Neural progenitor cell (in vitro differentiated cells): ENCODE measurements at places on chromosomes 6 and 20.

DNA sequence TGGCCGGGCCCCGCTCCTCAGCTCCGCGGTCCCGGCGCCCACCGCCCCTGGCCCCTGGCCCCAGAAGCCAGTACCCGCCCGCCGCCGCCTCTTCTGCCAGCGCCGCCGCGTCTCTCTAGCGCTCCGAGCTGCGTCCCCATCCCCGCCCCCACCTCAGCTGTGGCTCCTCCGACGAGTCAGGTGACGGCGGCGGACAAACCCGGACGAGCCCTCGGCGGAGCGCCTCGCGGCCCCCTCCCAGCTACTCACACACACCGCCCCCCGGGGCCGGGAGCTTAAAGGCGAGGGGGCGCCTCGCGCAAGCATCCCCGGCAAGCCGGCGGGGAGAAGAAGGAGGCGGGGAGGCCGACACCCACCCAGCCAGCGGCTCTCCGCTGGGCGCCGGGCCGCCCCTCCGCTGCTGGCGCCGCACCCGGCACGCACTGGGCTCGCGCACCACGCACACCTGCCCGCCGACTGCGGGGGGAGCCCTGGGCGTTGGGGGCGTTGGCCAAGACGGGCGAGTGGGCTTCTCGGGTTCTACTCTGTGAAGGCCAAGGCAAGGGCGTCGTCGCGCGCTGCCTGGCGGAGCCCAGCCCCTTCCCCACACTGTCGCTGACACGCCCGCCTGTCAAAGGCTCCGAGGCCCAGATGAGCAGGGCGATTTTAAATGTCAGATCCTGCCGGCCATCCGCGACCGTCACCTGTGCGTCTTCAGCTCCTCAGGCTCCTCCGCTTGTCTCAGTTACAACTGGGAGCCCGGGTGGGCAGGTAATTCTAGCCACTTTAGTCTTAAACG lies at the start of gene SNAP91:
Gene SNAP91 (minus strand): TSS at position 132 of the 778 bp plus-strand sequence. CDS start 1,174 bp downstream, outside the sequence.
- peak; percentile 88 for DNase-seq

DNA sequence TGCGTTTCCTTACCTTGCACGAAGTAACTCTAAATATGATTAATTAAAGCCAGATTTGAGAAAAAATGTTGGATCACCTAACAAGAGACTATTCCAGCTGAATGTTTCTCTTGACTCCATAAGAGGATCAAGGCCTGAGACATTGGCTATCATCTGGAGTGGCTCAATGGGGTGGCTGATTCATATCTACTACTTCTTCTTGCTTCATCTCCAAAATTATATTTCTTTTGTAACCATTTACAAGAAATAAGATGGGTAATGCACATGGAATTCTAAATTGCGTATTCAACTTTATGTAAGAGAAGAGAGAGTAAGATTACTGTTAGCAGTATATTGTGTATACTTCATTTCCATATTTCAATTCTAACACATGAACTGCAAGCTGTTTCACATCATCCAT lies 819.0 kb upstream of the EYS start:
- no peak for DNase-seq

DNA sequence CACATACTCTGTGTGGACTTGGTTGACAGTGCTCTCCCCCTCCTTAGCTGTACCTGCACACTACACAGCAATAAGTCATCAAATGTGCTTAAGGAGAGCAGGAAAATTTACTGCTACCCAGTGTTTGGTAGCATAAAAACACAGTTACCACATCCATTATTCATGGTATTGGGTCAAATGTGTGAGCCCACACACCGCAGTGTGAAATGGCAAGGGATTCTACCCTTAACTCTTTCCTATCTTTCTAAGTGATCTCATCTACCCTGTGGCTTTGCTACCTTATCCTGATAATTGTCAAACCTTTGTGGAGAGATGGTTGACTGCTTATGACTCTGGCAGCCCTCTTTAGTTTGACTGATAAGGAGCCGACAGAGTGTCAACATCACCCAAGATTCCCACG lies 47.6 kb downstream of the STX11 start:
- no peak for DNase-seq

DNA sequence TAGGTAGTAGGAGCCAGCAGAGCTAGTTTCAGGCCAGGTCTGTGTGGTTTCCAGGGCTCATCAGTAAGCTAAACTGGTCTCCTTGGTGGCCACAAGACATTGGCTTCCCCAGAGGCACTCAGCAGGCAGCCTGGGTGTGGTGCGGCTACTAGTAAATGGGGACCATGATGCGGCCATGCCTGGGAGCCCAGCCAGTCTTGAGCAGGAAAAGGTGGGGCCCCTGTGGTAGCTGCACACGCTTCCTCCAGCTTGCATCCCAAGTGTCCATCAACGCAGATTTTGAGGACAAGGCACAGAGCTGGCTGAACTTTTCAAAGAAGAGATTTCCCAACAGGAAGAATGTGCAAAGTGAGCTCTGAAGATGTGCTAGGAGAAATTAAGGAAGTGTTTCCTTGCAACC lies 107.4 kb upstream of the NAA20 start:
- no peak for DNase-seq

DNA sequence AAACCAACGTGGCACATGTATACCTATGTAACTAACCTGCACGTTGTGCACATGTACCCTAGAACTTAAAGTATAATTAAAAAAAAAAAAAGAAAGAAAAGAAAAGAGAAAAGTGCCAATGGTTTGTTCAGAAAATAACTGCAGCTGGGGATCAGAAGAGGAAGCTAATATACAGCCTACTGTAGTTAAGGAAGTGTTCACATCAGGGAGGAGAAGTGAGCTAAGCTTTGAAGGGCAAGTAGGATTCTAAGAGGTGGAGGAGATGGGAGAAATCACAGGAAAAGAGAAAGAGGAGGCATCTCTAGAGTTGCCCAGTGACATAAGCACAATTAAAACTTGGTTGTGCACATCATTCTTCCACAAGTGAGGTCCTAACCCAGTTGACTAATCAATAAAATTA lies 214.4 kb upstream of the DTNBP1 start:
- no peak for DNase-seq

DNA sequence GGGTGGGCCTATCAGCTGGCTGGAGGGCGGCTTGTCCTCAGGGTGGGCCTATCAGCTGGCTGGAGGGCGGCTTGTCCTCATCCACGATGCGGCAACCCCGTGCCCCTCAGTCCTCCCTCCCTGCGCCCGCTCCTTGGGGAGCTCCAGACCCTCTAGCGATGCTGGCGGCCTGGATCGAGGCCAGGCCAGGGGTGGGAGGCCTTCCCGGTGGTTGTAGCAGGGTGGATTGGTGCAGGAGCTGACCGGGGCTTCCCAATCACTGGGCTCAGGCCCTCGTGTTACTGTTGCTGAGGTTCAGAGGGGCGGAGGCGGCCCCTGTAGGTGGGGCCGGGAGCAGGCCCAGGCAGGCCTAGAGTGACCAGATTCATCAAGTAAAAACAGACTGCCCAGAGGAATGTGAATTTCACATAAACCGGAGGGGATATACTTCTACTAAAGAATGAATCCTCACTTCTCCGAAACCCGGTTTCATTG lies 8.8 kb downstream of the SLC17A9 start:
- DNase-seq, result peak; percentile 48

DNA sequence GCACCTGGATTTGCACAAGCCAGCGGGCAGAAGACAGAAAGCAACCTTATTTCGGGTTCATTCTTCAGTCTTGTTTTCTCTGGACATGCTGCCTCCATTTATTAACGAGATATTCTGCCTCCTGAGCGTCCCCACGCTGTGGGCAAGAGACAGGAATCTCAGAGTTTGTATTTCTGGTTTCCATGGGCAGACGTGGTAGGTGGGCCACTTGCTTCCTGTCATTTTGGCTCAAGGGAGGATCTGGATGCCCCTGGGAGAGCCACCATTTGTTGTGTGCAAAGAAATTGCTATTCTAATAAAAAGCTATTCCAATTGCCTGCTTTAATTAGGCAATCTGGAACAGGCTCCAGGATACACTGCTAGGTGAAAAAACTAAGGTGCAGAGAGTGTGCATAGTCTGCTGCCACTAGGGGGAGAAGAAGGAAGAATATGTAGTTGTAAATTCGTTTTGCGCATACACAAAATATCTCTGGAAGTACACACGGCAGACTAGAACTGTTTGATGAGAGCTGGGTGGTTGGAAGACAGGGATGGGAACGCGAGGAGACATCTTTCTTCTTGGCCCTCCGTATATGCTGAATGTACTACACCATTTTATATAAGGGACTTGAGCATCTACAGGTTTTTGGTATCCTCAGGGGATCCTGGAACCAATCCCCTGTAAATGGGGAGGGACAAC lies 30.1 kb upstream of the SLC16A10 start:
- DNase-seq, result peak; percentile 51

GRCh38 chr6:63063631-63064271 lies 147.5 kb upstream of the FKBP1C start:
- DNase-seq, result no peak

DNA sequence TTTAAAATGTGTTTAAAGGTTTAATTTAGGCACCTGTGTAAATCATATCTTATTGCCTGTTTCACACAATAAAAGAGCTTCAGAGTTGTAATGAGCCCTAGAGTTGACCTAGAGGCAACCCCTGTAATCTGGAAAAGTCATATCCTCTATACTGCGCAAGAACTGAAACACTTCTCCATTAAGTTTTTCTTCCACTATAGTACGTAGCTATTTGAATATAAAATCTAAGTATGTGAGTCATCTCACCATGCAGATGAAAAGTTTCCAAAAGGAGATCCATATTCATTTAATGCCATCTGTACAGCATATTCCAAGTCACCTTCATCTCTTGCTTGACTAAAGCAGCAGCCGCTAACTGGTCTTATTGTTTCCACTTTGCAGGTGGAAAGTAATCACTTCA lies 26.0 kb upstream of the TAAR1 start:
- no peak for DNase-seq

GRCh38 chr6:68718385-68719073 lies 83.4 kb downstream of the ADGRB3 start:
- DNase-seq, result no peak

DNA sequence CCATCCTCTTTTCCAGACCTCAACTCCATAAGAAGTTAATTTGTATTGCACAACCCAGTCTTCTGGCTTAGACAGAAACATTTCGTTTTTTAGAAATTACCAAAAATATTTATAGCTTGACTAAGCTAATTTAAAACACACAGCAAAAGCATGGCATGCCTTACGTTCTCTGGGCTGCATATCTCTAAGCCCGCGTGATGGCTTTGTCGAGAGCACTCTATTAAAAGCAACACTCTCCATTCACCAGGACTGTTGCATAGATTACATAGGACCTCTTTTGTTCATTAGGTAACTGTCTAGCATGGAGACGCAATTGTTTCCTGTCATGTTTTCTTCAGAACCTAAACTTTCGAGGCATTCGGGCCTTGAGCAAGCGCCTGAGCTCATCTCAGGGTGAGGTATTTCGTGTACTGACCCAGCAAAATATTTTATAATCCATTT lies 104.5 kb downstream of the IBTK start:
- DNase-seq, result no peak

- no peak for DNase-seq
Measured at GRCh38 chr20:25291432-25292133, 43.7 kb downstream of the PYGB start.

DNA sequence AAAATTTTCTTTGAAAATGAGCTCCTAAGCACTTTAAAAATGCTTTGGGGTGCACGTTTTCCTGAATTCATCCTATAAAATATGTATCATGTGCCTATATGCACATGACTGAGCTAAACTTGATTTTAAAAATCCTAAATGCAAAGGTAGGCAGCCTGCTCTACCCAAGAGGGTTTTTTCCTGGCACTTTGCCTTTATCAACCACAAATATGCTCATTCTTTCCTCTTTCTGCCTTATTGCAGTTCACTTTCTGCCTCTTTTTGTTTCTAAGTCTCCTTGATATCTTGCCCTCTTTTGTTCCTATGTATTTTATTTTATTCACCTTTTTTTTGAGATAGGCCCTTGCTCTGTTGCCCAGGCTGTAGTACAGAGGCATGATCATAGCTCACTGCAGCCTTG lies 229.3 kb downstream of the GRM1 start:
- DNase-seq, result no peak
